ENCODE measurements at places on chromosomes 4 and X.

- no peak for DNase-seq
These were observed 80.8 kb downstream of the RAB28 start for GRCh38 chr4:13403326-13403725.

GRCh38 chr4:7531640-7531994 is 96.9 kb upstream of the PSAPL1 start:
- no peak for DNase-seq

- no peak for DNase-seq
These were observed 247.5 kb downstream of the PDGFC start for GRCh38 chr4:156723951-156724668.

DNA sequence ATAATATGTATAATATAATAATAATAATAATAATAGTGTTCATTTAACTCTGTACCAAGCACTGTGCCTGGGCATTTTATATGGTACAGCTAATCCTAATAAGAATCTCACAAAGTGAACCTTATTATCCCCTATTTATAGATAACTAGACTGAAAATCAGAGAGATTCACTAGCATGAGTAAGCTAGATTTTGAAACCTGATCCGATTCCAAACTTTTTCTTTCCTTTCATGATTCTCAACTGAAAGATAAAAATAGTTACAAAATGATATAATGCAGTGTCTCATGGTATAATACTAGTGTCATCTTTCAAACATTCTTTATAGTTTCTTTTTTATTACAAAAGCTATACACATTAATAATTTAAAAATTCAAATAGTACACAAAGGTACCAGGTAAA is 55.9 kb upstream of the RNF128 start:
- no peak for DNase-seq

Measured in activated CD8-positive, alpha-beta memory T cell treated with anti-CD3 and anti-CD28 coated beads, Interleukin-2, amount 50 U/mL, for 4 hours (primary cell).